ENCODE measurements at places on chromosomes 7 and 10.

- DNase-seq, result peak; percentile 15
These were observed 1.0 kb downstream of the CCDC186 start for GRCh38 chr10:114172776-114173602.

DNA sequence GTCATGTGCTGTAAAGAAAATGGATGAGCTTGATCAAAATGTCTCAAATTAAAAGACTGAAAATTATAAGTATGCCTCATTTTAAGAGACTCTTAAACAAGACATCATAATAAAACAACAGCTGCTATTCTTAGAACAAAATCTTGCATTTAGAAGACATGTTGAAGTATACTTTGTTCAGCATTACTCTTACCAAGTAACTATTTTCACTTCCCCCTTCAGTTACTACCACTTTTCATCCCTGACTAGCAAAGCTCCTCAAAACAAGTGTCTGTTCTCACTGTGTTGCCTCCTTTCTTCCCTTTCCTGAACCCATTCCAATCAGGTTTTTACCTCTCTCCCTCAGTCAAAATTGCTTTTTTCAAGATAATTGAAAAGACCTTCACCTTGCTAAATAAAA, 31.6 kb downstream of the ELAPOR2 start:
- no peak for DNase-seq

DNA sequence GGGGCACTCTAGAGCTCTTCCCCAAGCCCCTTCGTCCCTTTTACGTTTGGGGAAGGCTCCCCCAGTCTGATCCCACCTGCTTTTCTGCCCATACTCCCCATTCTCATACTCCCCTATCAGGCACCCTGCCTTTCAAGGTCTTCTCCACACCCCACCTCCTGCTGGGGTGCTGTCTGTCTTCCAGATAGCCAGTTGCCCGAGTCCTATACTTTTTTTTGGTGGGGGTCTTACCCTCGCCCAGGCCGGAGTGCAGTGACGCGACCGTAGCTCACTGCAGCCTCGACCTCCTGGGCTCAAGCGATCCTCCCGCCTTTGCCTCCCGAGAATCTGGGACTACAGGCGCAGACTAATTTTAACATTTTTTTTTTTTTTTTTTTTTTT, 775 bp upstream of the ABHD11 start:
- no peak for DNase-seq

DNA sequence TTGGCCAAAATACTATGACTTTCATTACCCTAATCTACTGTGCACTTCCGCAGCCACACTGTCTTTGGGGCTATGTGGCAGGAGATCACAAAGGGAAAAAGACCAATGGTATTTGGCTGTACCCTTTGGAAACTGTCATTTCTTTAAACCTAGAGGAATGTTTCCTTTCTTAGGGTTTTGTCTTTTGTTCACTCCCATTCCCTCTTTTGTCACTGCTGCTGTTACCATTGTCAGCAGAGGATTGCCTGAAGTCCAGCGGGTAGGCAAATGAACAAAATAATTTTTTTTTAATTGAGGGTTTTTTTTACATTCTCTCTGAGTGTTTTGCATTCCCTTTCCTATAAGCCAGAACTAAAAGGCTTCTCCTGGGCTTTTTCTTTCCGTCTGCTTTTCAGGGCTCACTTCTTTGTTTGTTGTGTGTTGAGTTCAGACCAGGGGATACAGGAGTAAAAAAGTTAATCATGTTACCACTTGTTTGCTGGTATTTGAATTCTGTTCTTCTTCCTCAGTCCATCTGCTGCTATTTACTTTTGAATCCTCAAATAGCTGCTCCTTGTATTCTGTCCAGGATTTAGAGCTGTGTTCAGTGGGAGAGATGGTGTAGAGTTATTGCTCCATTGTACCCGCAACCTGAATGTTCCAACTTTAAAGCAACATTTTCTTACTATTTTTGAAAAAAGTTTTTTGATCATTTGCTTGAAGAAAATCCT, 374.6 kb downstream of the SUGCT start:
- DNase-seq, result no peak

- peak; percentile 30 for DNase-seq
These were observed 57.2 kb downstream of the AKR1E2 start for GRCh38 chr10:4883079-4883739.

All from hematopoietic multipotent progenitor cell treated with erythropoietin and hydrocortisone succinate and interleukin-3 and kit ligand, for 8 days (in vitro differentiated cells).